ENCODE measurements at places on chromosomes 3 and 15.

DNA sequence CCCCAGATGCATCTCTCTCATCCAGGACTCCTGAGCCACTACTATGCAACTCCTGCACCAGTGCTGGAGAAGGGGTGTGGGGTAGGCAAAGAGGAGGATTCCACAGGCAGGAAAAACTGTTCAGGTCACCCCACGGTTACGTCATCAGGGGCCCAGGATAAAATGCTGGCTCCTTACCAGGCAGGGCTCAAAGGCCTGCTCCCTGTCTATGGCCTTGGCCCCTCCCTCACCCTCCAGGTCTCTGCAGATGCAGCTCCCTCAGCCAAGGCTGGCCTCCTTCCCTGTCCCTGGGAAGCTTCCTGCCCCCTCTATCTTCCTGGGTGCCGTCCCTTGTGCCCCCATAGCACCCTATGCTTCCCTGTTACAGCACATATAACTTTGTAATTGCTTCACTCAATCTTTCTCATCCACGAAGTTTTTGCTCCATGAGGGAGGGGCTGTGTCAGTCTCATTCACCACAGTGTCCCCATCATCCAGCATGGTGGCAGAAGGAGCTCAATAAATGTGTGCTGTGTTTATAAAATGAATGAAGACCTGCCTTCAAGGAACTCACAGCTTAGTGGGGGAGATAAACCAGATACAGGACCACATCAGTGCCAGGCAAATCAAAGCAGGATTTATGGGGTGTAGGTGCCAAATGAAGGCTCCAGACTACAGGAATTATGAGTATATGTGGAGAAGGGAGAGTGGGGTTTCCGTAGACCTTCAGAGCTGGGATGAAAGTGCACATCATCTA lies 18.6 kb downstream of the KBTBD13 start:
- no peak for DNase-seq

- no peak for DNase-seq
Measured at GRCh38 chr3:28134198-28134597, 107.2 kb upstream of the CMC1 start.

- no peak for DNase-seq
Measured at GRCh38 chr3:169133178-169134161, 530.0 kb downstream of the MECOM start.

DNA sequence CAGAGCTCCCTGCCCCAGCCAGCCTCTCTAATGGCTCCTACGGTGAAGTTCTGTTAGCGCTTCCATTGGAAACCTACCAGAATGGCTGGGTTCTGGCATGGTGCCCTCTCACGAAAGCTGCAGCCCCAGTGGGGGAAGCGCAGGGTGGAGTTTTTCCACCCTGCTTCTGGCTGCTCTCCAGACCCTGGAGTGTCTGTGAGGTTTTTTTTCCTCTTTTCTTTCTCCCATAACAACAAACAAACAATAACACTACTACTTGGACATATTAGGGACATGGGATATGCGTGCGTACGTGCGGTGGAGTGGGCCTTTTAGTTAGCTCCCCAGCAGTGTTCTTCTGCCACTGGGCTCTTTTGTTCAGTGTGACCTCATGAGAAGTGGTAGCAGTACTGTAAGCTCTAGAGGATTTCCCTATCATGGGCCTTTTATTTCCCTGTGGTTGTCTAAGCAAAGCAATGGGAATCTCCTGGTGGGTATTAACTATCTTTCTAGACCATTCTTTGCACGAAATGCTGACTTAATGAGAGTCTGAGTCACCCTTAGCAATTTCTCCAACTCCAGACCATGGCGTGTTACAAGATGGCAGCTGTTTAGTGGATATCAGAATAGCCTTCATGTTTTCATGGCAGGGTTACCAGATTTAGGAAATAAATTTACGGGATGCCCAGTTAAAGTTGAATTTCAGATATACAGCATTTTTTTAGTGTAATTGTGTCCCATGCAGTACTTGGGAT lies 161.9 kb downstream of the FNDC3B start:
- no peak for DNase-seq

DNA sequence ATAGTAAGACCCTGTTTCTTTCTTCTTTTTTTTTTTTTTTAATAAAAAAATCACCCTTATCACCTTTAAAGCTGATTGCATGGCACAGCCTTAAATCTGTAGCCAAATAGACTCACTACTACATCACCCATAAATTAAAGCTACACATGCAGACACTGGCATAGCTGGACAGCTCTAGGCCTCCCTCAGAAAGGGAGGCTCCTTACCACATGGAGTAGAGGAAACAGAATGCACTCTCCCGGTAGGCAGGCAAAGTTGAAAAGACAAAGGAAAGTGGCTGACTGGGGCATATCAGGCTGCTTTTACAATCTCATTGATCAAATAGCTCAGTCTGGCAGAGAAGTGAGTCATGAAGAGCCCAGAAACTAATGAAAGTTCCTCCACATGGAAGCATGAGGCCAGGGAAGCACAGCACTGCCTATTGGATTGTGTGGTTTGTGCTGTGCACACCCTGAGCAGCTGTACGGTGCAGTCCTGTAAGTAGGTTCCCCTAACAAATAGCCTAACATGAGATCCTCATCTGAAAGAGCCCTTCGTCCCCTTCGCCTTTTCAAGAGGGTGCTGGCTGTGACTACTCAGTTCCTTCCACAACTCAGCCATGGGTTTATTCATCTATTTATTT lies 32.7 kb upstream of the FAM98B start:
- no peak for DNase-seq

DNA sequence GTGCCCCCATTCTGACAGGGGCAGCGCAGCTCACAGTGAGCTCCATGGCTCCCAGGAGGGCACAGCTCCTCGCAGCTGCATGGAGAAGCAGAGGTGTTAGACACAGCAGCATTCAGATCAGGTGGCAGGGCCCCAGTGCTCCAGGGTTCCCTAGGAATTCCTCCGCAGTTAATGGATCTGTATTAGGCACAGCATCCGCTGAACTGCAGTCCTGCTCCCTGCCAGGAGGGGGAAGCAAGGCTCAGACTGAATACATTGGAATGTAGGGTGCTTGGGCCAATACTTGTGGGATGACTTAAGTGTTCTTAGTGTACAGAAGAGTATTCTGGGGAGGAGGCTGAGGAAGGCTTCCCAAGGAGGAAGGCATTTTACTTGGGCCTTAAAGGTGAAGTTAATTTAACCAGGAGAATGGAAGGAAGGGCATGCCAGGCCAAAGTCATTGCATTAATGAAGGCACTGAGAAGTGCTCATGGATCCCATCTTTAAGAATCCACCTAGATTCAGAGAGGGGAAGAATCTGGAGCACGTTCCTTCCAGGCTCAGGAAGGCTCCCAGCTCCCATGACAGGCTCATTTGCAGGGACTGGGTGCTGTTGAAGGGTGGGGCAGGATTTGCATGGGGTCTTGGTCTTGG lies 111.6 kb downstream of the RAB11A start:
- no peak for DNase-seq

- no peak for DNase-seq
Measured at GRCh38 chr3:84893211-84893610, 65.6 kb upstream of the CADM2 start.

- no peak for DNase-seq
Measured at GRCh38 chr3:13411186-13411860, 8.8 kb downstream of the NUP210 start.

- DNase-seq: no peak
Measured at GRCh38 chr15:72169921-72170611, 27.5 kb downstream of the GRAMD2A start.

GRCh38 chr15:45102226-45102625 lies 11.7 kb downstream of the DUOX2 start:
- DNase-seq: no peak

DNA sequence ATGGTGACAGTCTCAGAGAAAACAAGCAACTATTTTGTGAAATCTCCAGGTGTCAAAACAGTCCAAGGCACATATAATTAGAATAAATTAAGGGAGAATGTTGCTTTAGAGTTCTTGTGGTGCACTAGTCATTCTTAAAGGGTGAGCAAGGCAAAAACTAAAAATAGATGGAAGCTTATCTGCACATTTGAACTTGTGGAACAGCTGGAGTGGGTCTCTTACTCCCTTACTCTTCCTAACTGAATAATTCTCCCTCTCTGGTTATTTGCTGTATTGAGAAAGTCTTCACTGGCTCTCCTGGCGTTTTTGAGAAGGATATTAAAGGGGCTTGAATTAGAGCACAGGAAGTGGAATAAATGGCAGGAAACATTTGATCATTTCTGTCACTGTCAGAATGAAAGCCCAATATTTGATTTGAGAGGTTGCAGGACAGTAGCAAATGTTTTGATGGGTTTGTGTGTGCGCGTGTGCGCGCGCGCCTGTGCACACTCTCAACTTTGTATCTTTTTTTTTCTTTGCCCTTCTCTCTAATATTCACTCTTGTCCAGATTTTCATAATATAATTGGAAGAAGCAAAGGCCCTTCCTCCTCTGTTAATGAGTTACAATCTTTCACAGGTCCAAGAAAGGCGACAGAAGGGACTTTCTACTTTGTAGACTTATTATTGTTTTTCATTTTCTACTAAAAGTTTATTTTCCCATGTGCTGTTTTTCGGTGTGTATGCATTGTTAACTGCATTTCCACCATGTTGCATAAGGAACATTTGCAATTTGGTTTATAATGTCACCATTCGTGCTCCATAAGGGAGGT lies 40.9 kb downstream of the AKAP13 start:
- no peak for DNase-seq

GRCh38 chr3:196323016-196323415 lies 5.0 kb upstream of the DYNLT2B start:
- no peak for DNase-seq

GRCh38 chr15:99440551-99441443 lies 125.0 kb upstream of the MEF2A start:
- no peak for DNase-seq

DNA sequence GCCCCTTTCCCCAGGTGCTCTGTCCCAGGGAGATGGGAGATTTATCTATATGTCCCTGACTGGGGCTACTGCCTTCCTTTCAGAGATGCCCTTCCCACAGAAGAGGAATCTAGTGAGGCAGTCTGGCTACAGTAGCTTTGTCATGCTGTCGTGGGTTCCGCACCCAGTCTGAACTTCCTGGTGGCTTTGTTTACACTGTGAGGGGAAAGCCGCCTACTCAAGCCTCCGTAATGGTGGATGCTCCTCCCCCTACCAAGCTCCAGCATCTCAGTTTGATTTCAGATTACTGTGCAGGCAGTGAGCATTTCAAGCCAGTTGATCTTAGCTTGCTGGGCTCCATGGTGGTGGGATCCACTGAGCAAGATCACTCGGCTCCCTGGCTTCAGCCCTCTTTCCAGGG lies 35.4 kb upstream of the SLC7A14 start:
- DNase-seq: no peak

DNA sequence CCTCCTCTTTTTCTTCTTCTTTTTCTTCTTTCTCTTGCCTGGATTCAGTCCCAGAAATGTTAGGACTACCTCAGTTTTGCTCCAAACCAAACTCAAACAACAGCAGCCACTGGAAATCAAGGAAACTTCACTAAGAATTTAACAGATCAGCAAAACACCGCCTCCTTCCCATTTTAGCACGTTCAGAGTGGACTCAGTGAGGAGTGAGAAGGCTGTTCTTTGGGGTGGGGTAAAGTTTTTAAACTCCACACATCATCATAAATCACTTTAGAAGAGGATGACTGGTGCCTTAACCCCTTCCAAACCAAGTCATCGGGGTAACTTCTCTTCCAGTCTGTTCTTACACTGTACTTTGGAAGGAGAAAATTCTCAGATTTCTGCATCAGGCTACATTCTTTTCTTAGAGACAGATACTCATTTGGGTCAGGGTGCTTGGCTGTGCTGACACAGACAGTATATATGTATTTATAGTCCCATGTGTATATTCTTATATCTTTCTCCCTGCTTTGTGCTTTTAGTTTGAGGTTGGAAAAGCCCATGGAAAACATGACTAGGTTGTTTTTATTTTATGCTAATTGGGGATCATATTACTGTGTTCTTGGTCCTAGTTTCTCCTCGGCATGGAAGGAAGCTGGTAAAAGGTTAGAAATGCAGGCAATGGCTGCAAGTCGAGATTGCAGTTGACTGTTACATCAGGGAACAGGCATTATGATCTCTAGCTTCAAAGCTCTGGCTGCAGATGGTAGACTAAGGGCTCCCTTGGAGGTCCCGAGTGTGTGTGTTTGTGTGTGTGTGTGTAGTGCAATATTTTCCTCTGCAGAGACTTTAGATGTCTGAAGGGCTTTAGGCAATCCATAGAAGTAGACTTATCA lies at the start of gene CCDC80:
TSS of gene CCDC80 (minus strand) at position 214 of the 872 bp plus-strand sequence. CDS start 1,238 bp downstream, outside the sequence.
- DNase-seq: no peak

DNA sequence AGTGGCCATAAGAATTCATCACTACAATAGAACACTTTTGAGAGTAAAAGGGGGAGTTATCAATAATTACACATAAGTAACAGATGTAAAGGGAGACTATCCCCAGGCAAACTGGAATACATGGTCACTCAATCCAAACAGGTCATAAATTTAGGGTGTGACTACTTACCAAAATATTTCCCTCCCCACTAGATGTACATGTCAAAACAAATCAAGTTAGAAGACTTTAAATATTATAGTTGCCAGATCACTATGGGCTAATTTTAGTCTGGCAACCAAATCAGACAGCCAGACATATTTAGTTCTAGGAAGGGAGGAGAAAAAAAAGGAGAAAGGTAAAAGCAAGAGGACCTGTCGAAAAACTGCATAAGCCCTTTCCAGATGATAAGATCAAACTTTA lies 23.1 kb downstream of the SLC24A5 start:
- DNase-seq: no peak

DNA sequence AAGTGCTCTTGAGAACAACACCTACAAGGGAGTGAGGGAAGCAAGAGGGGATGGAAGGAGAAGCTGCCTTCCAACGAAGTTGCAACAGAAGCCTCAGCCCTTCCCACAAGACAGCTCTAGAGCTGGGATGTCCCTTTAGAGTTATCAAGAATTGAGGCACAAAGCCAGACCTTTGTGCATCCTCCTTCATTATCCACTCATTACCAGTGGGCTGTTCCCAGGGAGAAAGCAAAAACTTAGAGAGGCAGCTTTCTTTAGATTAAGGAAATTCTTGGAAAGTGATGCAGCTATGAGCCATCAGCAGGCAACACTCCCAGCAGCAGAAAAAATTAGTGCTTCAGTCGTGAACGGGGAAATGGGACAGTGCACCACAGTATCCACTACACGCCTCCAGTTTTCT lies 10.6 kb upstream of the CD96 start:
- no peak for DNase-seq

- DNase-seq: no peak
Measured at GRCh38 chr15:79093352-79093935, 2.9 kb upstream of the RASGRF1 start.

DNA sequence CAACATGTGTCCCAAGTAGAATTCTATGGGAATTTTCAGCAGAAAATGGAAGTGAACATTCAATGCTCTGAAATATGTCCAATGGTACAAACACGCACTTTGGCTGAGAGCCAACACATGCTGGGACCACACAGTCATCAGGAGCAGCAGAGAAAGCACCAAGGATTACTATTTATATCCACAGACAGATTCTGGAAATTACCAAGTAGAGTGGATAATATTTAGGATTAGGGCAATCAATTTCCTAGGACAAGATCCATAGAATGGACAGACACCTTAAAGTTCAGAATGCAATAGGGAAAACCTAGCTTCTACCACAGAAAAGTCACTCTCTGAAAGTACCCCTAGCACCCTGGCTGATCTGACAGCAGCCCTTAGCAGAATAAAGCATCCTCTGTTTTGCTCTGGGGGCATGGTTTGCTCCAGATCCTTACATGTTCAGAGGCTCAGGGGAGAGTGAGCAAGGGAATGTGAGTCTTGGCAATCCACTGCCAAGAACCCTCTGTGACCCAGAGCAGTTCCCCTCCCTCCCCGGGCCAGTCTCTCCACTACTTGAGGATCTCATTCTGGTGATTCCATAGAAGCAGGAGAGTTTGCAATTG lies 206.0 kb upstream of the WNT5A start:
- no peak for DNase-seq

- DNase-seq: no peak
Measured at GRCh38 chr3:45355351-45355750, 33.0 kb upstream of the LARS2 start.

- no peak for DNase-seq
Measured at GRCh38 chr3:129315998-129316247, 37.3 kb downstream of the HMCES start.
